NCI-H345 (cell line): ENCODE measurements at places on chromosomes 3 and 15.

- DNase-seq: no peak
Measured at GRCh38 chr15:41259546-41260189, 28.6 kb downstream of the CHP1 start.

DNA sequence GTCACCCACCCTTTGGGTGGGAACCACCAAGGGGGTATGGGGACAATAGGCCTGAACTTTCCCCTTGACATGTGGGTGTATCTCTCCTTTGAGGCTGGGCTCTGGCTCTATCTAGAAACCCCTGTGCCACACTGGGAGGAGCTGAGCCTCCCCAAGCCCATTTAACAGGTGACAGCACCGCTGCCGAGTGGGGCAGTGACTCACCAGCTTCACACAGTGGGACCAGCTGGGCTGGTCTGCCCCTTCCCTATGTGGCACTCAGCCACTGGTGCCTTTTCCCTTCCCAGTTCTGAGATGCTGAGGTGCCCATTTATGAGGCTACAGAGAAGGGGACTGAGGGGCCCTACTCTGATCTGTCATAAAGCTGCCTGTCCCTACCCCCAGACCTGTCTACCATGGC is 5.1 kb downstream of the PSTPIP1 start:
- no peak for DNase-seq

DNA sequence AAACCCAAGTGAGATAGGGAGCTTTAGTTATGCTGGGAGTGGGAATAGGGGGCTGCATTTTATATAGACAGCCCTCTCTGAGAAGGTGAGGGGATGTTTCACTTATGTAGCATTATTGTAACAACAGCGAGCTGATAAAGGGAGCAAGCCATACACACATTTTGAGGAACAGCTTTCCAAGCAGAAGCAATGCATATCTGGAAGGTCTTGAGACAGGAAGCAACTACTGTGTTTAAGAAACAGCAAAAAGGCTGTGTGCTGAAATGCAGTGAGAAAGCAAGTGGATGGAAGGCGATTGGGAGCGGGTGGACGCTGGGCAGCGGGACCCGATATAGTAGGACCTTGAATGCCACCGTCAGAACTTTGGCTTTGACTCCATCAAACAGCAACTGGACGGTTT is 155.9 kb upstream of the TBL1XR1 start:
- no peak for DNase-seq

GRCh38 chr3:79517766-79518413 is 249.9 kb downstream of the ROBO1 start:
- DNase-seq: peak; percentile 9

GRCh38 chr3:174335910-174336309 is 523.2 kb upstream of the NAALADL2 start:
- no peak for DNase-seq

- DNase-seq: no peak
Measured at GRCh38 chr3:114874522-114874971, 272.5 kb downstream of the ZBTB20 start.

DNA sequence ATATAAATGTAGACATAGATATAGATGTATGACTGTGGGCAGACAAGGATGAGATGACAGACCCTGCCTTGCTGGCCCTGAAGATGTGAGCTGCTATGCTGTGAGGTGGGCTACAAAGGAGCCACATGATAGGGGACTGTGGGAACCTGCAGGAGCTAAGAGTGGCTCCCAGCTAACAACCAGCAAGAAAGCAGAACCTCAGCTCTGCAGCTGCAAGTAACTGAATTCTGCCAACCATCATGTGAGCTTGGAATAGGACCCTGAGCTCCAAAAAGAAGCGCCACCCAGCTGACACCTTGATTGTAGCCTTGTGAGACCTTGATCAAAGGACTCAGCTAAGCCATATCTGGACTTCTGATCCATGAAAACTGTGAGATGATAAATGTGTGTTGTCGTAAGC is 123.3 kb upstream of the GRM7 start:
- DNase-seq: no peak

- DNase-seq: no peak
Measured at GRCh38 chr3:72579581-72580245, 268.5 kb downstream of the SHQ1 start.

DNA sequence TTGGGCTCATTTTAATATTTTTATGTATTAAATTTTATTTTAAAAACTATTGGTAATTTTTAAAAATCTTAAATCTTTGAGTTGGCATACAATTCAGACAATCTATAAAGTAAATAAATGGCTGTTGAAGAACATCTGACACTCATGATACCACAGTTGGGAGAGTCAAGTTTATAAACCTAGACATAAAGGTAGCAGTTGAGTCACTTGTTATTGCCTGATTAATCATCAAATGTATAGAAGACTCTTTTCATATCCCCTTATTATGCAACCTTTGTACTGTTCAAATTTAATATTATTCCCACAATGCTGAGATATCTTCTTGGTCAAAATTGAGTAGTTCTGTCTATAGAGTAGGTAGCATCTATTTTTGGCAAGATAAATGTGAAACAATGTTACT is 19.6 kb downstream of the PAQR9 start:
- DNase-seq: no peak

- DNase-seq: no peak
Measured at GRCh38 chr3:153291059-153291685, 129.1 kb downstream of the RAP2B start.

- DNase-seq: no peak
Measured at GRCh38 chr3:131387796-131388489, 6.4 kb downstream of the NUDT16 start.

GRCh38 chr15:83747050-83747717 is 93.3 kb downstream of the ADAMTSL3 start:
- no peak for DNase-seq

DNA sequence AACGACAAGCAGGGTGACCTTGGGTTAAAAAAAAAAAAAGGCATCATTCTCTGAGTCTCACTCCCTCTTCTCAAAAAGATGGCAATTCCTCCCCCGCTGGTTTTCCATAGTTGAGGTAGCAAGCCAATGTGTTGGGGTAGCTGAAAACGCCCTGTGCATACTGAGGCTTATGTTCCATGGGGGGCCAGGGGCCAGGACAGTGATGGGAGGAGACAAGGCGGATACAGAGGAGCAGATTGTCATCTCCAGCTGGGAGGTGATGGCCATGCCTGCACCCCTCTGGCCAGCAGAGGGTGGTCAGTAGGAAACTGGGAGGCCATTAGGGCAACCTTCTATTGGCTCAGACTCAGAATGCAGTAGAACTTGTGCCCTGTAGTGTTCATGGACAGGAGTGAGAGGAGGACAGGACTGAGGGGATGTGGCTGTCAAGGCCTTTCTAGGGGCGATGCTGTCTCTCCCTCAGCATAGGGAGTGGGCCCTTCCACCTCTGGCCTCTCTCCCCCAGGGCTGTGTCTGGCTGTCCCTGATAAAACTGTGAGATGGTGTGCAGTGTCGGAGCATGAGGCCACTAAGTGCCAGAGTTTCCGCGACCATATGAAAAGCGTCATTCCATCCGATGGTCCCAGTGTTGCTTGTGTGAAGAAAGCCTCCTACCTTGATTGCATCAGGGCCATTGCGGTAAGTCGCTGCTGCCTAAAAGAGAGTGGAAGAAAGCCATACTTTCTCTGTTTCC is 1.9 kb downstream of the TF start:
- DNase-seq: no peak

- no peak for DNase-seq
Measured at GRCh38 chr3:40172560-40172959, 136.9 kb upstream of the EIF1B start.
